ENCODE measurements at places on chromosomes 4 and X. TPM values are rescaled to one million over a fixed set of nuclear protein-coding genes. Genes with fewer than 3 reads are reported as not detected.

The XAGE2 gene
- total RNA-seq = 23.6 TPM

The VCX gene
- not detected for total RNA-seq

The HERC5 gene
- total RNA-seq = 0.33 TPM

The TMPRSS11B gene
- total RNA-seq = 1.4 TPM

The CCDC120 gene
- total RNA-seq = 9.3 TPM

The EFHC2 gene
- not detected for total RNA-seq

The SLC25A6 gene
- total RNA-seq = 264 TPM

The AKAP14 gene
- not detected for total RNA-seq

The FGFRL1 gene
- total RNA-seq = 3.4 TPM

The KDR gene
- 16.1 TPM for total RNA-seq

The ZAR1 gene
- total RNA-seq = 0.79 TPM

The L1CAM gene
- total RNA-seq = 0.39 TPM

The HERC6 gene
- 0.39 TPM for total RNA-seq

The SCOC gene
- 69.0 TPM for total RNA-seq

The TCEAL2 gene
- total RNA-seq = not detected

The MBNL3 gene
- total RNA-seq = 3.9 TPM

The NOX1 gene
- not detected for total RNA-seq

The PTPN13 gene
- 7.9 TPM for total RNA-seq

The APLN gene
- 0.11 TPM for total RNA-seq

The HEPH gene
- under 0.01 TPM for total RNA-seq

The COL25A1 gene
- total RNA-seq = not detected

The BEX5 gene
- total RNA-seq = not detected

The OTC gene
- not detected for total RNA-seq

The CDX4 gene
- not detected for total RNA-seq

The CBLL2 gene
- not detected for total RNA-seq

The SPIN4 gene
- total RNA-seq = 10.8 TPM

The RNF128 gene
- under 0.01 TPM for total RNA-seq

The YTHDC1 gene
- 43.4 TPM for total RNA-seq

The UGT8 gene
- total RNA-seq = under 0.01 TPM

The DNAAF6 gene
- total RNA-seq = not detected

The CC2D2A gene
- total RNA-seq = 19.6 TPM

The HGFAC gene
- total RNA-seq = not detected

The CFAP99 gene
- not detected for total RNA-seq

The CT45A1 gene
- not detected for total RNA-seq

The TACR3 gene
- not detected for total RNA-seq

The MOB1B gene
- total RNA-seq = 10.0 TPM

The MYOZ2 gene
- not detected for total RNA-seq

The SERPINA7 gene
- total RNA-seq = not detected

The USP26 gene
- total RNA-seq = not detected

The NEUROG2 gene
- not detected for total RNA-seq

The ARMCX1 gene
- total RNA-seq = 56.1 TPM

The PLAC1 gene
- total RNA-seq = 2.0 TPM

The RTL9 gene
- under 0.01 TPM for total RNA-seq

The NPNT gene
- total RNA-seq = 0.22 TPM

The ZNF732 gene
- 2.0 TPM for total RNA-seq

The PAGE4 gene
- not detected for total RNA-seq

The GABRG1 gene
- total RNA-seq = not detected

The OTOP1 gene
- not detected for total RNA-seq

The CHIC1 gene
- total RNA-seq = 8.6 TPM

The CNKSR2 gene
- total RNA-seq = 2.3 TPM

The UVSSA gene
- 18.1 TPM for total RNA-seq

The ADRA2C gene
- 0.39 TPM for total RNA-seq

Data from placental epithelial cell (primary cell).